ENCODE measurements at places on chromosomes 4 and X.

DNA sequence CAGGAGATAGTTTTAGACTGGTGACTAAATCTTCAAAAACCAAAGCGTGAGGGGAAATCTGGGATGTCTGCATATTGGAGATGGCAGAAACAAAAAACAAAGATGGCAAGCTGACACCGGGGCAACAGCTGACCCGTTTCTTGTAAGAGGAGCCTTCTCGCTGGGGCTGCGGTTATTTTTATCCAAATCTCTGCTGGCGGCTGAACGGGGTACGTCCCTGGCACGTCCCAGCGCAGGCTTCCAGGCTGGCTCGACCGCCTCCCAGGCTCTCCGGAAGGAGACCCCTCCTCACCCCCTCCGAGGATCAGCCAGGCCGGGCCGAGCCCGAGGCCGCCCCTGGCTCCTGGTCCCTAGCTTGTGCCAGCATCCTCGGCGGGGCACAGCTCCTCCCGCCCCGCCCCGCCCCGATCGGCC is 403 bp downstream of the SGCB start:
- peak; percentile 73 for DNase-seq

DNA sequence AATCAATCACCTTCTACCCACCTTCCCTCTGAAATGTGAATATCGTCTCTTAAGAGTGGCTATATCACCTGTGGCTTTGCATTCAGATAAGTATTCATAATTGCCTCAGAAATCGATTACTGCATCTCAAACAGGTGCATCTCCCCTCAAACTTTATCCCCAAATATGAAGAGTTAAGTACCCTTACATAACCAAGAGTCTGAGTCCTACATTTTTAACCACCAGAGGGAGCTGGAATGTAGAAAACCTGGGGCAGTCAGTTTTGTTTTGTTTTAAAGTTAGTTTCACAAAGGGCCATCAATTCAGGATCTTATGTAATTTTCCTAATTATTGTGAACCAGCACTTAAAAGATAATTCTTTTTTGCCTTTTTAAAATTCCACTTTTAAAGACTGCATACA is 5.7 kb downstream of the TCEANC start:
- DNase-seq, result no peak

DNA sequence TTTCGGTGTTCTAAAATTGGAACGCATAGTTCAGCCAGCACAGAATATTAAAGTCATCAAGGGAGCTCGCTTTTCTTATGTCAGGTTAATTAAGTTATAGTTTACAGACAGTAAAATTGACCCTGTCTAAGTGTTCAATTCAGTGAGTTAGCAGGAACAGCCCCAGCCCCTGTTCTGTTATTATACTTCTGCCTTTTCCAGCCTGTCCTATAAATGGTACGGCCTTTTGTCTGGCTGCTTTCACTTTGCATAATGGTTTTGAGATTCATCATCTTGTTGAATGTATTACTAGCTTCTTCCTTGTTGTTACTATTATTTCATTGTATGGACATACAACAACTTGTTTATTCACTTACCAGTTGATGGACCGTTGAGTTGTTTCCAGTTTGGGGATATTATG is 9.5 kb downstream of the CXCL13 start:
- no peak for DNase-seq

- no peak for DNase-seq
These were observed 120.9 kb upstream of the NRK start for GRCh38 chrX:105701310-105702052.

DNA sequence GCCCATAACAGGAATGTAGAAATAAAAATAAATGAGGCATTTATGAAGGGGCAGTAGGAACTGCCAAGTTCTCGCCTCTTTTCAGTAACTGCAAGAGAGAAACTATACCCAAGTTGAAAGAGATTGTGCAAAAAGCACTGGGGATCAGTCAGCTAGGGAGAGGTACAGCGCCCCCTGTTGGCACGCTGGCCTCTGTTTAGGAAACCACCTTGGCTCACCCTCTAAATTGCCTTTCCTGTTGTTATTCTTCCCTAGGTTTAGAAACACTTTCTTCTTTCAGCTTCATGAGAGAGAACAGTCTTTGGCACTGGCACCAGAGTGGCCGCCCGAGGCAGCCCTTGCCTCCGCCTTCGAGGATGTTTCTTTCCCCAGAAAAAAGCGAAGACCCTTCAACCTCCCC is 348.5 kb downstream of the MID1IP1 start:
- DNase-seq, result peak; percentile 71

DNA sequence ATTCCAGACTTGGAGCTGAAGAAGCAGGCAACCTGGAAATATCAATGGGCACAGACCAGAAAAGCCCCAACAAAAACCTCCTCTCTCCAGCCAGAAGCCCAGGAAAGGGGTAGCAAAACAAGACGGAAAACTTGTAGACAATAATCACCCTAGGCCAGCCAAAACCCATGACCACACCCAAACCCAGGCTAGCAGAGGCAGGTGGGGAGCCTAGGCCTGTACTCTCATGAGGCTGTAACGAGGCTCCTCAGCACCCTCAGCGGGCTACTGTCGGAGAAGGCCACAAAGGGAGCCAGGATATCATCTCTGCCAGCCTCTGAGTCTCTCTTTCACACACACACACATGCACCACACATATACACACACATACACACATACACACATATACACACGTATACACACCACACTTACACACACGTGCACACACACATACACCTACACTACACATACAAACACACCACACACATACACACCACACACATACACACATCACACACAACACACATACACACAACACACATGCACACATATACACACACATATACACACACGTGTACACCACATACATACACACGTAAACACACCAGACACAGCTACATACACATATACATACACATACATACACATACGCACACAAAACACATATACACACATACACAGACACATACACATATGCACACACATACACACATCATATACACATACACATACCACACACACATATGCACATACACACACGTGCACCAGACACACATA is 90.6 kb downstream of the FHDC1 start:
- DNase-seq, result no peak

- DNase-seq, result no peak
These were observed 202.0 kb downstream of the DCLK2 start for GRCh38 chr4:150280081-150280895.

Data from ecto neural progenitor cell (in vitro differentiated cells).